ENCODE measurements at places on chromosomes 11 and 22. TPM values are rescaled to one million over a fixed set of nuclear protein-coding genes. Genes with fewer than 3 reads are reported as not detected.

The APOBEC3B gene
- total RNA-seq: 0.82 TPM

The LARGE2 gene
- not detected for total RNA-seq

The OR51E1 gene
- not detected for total RNA-seq

The TAF6L gene
- 13.2 TPM for total RNA-seq

The KIAA0930 gene
- total RNA-seq: 89.6 TPM

The POLDIP3 gene
- 25.6 TPM for total RNA-seq

The YAP1 gene
- 168 TPM for total RNA-seq

The OR6A2 gene
- total RNA-seq: 0.15 TPM

The SULT4A1 gene
- total RNA-seq: 0.35 TPM

The PDE2A gene
- total RNA-seq: 2.6 TPM

The CLTCL1 gene
- total RNA-seq: 12.0 TPM

The IGF2 gene
- 0.83 TPM for total RNA-seq

The OVCH2 gene
- not detected for total RNA-seq

The SLC22A12 gene
- total RNA-seq: not detected

The TEX12 gene
- total RNA-seq: 0.15 TPM

All from smooth muscle cell of the coronary artery (primary cell).